Thymus (tissue), 14 donors: ENCODE measurements at places on chromosomes 16 and 17. TPM values are rescaled to one million over a fixed set of nuclear protein-coding genes. Genes with fewer than 3 reads are reported as not detected.

The C17orf50 gene
- 0.09 TPM for total RNA-seq

The CDYL2 gene
- total RNA-seq: 2.6 TPM

The ANKRD40 gene
- total RNA-seq: 16.6 TPM

- DNase-seq: no peak
Measured at GRCh38 chr16:10314811-10315210, 71.0 kb upstream of the ATF7IP2 start.
